ENCODE measurements at places on chromosomes 2 and 18. TPM values are rescaled to one million over a fixed set of nuclear protein-coding genes. Genes with fewer than 3 reads are reported as not detected.

L3MBTL4 gene
- 10.8 TPM for polyA plus RNA-seq

GRCh38 chr2:96841701-96842495 is 1.9 kb downstream of the ANKRD23 start:
- DNase-seq = no peak

DNA sequence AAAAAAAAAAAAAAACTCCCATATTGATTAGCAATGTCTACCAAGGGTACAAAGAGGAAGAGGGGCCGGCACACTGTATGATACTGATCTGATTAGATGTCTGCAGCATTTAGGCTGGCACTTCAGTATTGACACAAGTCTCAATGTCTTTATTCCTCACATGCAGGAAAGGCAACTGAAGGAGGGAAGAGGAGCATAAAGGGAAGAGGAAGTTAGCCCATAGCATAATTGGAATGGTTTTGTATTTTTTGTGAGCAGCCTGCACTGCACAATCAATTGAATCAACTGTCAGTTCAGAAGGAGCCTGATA is 79.0 kb downstream of the DNER start:
- no peak for DNase-seq

- DNase-seq = no peak
These were observed 17.3 kb downstream of the KLHL29 start for GRCh38 chr2:23402205-23402740.

RNF25 gene
- polyA plus RNA-seq = 87.6 TPM

- DNase-seq = peak; percentile 49
These were observed 304.7 kb downstream of the PTPRM start for GRCh38 chr18:7871560-7872456.

STPG4 gene
- polyA plus RNA-seq = 0.20 TPM

DNA sequence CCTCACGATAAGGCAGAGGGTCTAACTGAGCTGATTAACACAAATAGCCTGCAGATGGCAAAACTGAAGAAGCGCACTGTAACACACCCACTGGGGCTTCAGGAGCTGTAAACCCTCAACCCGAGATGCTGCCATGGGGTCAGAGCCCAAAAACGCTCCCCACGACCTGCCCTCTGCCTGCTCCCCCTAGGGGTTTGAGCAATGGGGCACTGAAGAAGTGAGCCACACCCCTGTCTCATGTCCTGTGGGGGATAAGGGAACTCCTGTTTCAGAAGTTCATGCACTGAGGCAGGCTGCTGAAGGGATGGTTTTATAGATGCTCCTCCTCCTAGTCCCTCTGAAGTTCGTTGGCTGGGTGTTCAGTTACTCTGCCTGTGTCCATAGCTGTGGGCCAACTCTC is 105.9 kb upstream of the CELF4 start:
- DNase-seq = no peak

- DNase-seq = no peak
These were observed 122.2 kb downstream of the RBMS1 start for GRCh38 chr2:160371251-160372009.

NDC80 gene
- 5.5 TPM for polyA plus RNA-seq

DNA sequence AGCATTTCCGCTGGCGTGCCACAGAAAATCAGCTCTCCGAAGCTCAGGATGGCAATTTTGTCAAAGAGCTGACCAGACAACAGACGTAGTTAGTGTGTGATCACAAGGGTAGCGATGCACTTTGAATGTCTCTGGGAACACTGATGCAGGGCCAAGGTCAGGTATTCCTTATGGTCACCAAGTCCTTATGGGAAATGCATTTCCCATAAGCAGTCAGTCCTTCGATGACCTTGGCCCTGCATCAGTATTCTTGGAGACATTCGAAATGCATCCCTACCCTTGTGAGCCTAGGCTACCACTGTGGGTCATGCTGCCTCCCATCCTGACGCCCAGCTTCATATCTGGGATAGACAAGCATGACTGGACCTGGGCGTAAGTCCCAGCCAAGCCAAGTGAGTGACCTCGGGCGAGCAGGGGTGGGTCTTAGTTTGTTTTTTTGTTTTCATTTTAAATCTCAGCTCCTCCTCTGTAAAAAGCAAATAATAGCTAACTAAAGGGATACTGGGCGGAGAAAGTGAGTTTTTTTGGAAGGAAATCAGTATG is 13.6 kb downstream of the ABCG5 start:
- DNase-seq = no peak

DNA sequence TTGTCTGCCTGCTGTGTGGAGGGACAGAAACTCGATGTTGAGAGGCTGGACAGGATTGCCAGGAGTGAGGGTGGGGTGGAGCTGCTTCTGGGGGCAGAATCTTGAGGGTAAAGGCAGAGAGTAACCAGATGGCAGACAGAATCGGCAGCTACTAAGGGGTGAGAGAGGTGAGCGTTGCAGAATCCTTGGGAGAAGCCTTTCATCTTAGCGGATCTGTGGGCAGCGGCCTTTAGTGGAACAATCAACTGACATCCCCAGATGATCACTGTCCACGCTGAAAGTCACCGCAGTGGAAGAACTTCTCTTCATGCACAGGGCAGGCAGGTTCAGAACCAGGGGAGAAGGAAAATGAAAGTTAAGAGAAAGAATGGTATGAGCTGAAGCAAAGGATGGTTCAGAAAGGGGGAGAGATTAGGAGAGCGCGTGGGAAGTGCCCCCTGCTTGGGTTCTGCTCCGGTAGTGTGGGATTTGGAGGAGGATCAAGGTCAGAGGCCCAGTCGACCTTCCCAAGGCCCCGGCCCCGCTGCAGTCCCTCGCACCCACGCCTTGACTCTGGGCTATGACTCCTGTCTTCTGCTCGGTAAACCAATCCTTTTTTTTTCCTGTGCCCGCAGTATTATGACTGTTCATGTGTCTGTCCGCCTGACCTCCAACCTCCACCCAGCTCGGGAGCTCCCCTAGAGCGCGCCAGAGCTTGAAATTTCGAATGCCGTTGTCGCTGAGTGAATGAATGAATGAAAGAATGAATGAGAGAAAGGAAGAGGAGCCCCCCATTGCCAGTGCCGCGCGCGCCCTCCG is 584 bp downstream of the BOLA3 start:
- peak; percentile 51 for DNase-seq

GRCh38 chr2:157468931-157469708 is 25.2 kb upstream of the CYTIP start:
- DNase-seq = no peak

- DNase-seq = no peak
These were observed 148.7 kb downstream of the TFCP2L1 start for GRCh38 chr2:121136323-121136722.

DNA sequence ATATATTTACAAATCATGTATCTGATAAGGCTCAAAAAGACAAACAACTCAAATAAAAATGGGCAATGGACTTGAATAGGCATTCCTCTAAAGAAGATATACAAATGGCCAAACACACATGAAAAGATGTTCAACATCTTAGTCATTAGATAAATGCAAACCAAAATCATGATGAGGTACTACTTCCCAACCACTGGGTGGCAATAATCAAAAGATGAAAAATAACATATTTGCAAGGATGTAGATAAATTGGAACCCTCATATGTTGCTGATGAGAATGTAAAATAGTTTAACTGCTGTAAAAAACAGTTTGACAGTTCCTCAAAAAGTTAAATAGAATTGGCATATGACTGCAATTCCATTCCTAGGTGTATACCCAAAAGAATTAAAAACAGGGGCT is 132.3 kb downstream of the TTC32 start:
- no peak for DNase-seq

GRCh38 chr2:43073401-43073825 is 153.0 kb downstream of the ZFP36L2 start:
- DNase-seq = no peak

GRCh38 chr2:171814174-171814573 is 79.9 kb downstream of the SLC25A12 start:
- no peak for DNase-seq
